ENCODE measurements at places on chromosomes 2 and 18.
A peak's percentile ranks its signal among the peaks of the same experiment; 100 is the strongest.

- DNase-seq = no peak
Observed at GRCh38 chr2:117716505-117716904, 98.0 kb upstream of the DDX18 start.

DNA sequence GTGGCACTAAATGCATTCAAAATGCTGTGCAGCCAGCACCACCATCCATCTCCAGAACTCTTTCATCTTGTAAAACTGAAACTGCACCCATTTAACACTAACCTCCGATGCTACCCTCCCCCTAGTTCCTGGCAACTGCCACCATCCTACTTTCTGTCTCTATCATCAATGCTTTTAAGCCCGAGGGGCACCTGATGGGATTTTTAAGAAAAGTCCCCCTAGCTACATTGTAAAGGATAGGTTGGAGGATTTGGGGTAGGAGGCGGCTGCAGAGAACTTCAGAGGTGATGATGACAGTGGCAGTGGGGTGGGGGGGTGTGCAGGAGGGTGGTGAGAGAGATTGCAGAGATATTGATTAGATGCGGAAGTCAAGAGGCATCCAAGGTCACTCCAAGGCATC lies 10.8 kb upstream of the YWHAQ start:
- DNase-seq = peak; percentile 25

- no peak for DNase-seq
Observed at GRCh38 chr2:165505514-165505913, 36.0 kb downstream of the CSRNP3 start.

- no peak for DNase-seq
Observed at GRCh38 chr2:6113786-6114185, 421.6 kb downstream of the SOX11 start.

DNA sequence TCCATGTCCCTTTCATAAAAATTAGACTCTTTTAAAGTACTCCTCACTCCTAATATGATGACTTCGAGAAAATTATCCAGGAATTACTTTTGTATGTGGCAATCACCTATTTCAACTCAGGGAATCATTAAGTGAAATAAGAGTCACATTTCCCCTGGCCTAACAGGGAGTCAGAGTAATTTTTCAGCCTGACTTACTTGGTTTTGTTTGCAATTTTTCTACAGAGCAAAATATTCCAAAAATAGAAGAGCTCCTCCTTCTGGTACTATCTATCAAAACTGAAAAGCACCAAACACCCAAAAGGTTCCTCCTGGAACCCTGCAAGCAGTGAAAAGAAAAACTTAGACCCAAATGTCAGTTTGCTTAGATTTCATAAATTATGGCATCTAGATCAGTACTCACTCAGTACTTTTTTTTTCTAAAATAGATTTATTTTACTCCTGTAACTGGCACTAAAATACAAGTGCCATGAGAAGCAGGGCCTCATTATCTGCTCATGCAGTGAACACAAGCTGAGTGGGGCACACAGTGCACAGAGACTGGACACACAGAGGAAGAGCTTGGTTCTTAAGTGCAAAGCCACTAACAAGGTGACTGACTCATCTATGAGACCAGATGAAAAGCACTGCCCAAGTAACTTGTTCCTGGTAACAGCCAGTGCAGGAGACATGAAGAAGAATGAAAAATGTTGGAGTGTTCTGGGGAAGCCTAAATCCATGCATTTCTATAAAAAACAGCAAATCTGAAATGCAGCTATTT lies 28.7 kb downstream of the ACAA2 start:
- no peak for DNase-seq

DNA sequence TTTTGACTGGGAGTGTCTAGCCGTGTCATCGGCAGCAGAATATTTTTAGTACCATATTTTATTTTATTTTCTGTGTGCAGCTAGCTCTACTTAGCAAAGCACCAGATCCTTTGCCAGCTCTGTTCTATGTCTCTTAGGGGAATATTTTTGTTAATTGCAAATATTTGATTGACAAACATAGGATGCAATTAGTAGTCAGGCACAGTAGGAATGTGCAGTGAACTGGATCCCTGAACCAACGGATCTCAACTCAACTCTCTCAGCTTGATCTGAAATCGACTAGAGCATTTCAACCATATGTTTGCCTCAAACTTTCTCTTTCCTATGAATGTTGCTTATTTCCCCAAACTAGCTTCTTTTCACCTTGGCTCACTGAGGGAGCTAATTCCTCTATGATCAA lies 998.0 kb upstream of the FANCL start:
- DNase-seq = no peak

- no peak for DNase-seq
Observed at GRCh38 chr18:10124557-10124956, 210.7 kb downstream of the VAPA start.
